ENCODE measurements at places on chromosomes 16 and 17. TPM values are rescaled to one million over a fixed set of nuclear protein-coding genes. Genes with fewer than 3 reads are reported as not detected.

- peak; percentile 41 for DNase-seq
- peaks cover 5% of the 10 kb centered on the region for H3K4me1 ChIP-seq
- H3K4me3 ChIP-seq = no peak overlapping the region
- no peak overlapping the region for H3K27ac ChIP-seq
- no peaks in the 10 kb centered on the region for H3K36me3 ChIP-seq
- peaks cover 35% of the 10 kb centered on the region for H3K27me3 ChIP-seq
Measured at GRCh38 chr17:76870377-76870714, 2.1 kb downstream of the MGAT5B start.

- H3K27ac ChIP-seq = no peak overlapping the region
- H3K4me1 ChIP-seq = peaks cover 19% of the 10 kb centered on the region
- no peak for DNase-seq
- H3K27me3 ChIP-seq = no peaks in the 10 kb centered on the region
- no peak overlapping the region for H3K4me3 ChIP-seq
- no peaks in the 10 kb centered on the region for H3K36me3 ChIP-seq
Measured at GRCh38 chr17:78900816-78901215, 2.2 kb downstream of the CEP295NL start.

DNA sequence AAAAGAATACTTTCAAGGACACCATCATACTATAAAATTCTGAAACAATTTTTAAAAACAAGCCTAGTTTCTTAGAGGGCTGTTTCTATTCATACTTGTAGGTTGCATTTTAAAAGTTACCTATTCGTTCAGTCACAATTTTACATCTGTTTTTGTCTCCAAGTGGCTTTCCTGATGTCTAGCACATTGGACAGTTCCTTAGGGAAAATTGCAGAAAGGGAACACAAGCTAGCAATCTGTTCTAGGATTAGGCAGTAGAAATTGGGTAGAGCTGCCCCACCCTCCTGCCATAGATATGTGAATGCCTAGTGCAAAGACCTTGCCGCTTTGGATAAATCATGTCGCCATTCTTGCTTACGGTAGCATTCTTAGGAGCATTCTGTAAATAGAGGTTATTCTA lies 358.9 kb downstream of the RBFOX1 start:
- H3K27me3 ChIP-seq = peaks cover 10% of the 10 kb centered on the region
- DNase-seq = no peak
- H3K36me3 ChIP-seq = no peaks in the 10 kb centered on the region
- no peak overlapping the region for H3K27ac ChIP-seq

DNA sequence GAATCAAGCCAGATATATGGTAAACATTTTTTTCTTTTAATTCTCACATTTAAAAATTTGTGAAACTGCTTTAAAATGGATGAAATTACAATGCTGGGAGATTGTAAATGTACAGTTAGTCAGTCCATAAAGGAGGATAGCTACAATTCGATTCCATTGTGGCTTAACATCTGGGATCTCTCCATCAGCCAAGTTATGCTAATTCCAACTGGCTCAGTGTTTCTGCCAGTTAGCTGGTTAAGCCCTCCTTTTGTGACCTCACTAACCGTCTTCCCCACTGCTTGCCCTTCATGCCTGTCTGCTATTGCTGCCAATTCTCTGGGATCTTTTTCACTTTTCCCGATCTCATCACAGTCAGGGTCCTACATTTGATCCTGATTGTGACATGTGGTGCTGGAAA lies 1347.6 kb downstream of the CDH11 start:
- H3K27ac ChIP-seq = no peak overlapping the region
- H3K4me3 ChIP-seq = no peak overlapping the region

GRCh38 chr16:89484041-89484501 lies 6.3 kb downstream of the ANKRD11 start:
- H3K36me3 ChIP-seq = no peaks in the 10 kb centered on the region
- H3K4me3 ChIP-seq = no peak overlapping the region
- H3K27ac ChIP-seq = peak overlapping the region; percentile 88
- no peak for DNase-seq

- no peak overlapping the region for H3K4me3 ChIP-seq
- H3K36me3 ChIP-seq = no peaks in the 10 kb centered on the region
- H3K27me3 ChIP-seq = no peaks in the 10 kb centered on the region
- DNase-seq = no peak
- H3K4me1 ChIP-seq = peaks cover 24% of the 10 kb centered on the region
- H3K27ac ChIP-seq = no peak overlapping the region
Measured at GRCh38 chr17:28467456-28468025, 5.9 kb upstream of the SLC13A2 start.

DNA sequence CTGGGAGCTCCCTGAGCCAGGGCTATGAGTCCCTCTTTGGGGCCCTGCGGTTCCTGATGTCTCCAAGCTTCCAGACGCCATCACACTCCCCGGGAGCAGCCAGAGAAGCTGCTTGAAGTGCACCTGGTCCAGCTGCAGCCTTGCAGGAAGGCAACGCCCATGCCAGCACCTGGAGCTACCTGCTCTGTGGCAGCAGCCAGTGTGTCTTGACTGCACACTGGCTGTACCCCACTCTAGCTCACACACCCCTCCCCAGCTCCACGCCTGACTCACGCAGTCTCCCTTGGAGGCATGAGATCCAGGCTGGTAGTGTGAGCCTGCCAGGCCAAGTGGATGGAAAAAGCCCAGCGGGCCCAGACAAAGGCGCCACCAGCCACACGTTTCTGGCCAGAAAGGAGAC lies 63.3 kb downstream of the USP32 start:
- DNase-seq = no peak
- H3K36me3 ChIP-seq = no peaks in the 10 kb centered on the region
- H3K27me3 ChIP-seq = no peaks in the 10 kb centered on the region

DNA sequence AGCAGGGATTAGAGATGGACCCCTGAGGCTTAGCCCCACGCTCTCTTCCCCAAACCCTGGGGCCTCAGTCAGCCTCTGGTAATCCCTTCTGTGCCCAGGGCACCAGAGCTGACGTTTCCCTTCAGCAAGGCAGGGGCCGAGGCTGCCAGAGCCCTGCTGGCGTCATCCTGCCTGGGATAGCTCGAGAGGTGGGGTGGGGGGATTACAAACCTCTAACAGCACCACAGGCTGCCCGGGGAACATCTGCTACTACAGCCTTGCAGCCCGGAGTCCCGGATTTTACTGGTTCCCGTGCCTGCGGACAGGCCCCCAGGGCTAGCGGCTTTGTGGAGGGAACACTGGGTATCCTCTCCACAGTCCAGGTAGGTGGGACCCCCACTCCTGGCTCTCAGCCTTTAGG lies at the start of gene AANAT:
Gene AANAT, plus strand, starts transcription at position 238 of the 400 bp plus-strand sequence. CDS start 1,144 bp downstream, outside the sequence.
- no peak for DNase-seq
- H3K27ac ChIP-seq = no peak within 1 kb of the TSS
- peaks cover 6% of the 10 kb centered on the region for H3K4me1 ChIP-seq
- H3K27me3 ChIP-seq = no peaks in the 10 kb centered on the region
- no peaks in the 10 kb centered on the region for H3K36me3 ChIP-seq

- H3K36me3 ChIP-seq = no peaks in the 10 kb centered on the region
- H3K4me3 ChIP-seq = no peak overlapping the region
- H3K4me1 ChIP-seq = no peaks in the 10 kb centered on the region
- no peak for DNase-seq
- H3K27me3 ChIP-seq = no peaks in the 10 kb centered on the region
Measured at GRCh38 chr16:17408955-17409441, 61.8 kb downstream of the XYLT1 start.

DNA sequence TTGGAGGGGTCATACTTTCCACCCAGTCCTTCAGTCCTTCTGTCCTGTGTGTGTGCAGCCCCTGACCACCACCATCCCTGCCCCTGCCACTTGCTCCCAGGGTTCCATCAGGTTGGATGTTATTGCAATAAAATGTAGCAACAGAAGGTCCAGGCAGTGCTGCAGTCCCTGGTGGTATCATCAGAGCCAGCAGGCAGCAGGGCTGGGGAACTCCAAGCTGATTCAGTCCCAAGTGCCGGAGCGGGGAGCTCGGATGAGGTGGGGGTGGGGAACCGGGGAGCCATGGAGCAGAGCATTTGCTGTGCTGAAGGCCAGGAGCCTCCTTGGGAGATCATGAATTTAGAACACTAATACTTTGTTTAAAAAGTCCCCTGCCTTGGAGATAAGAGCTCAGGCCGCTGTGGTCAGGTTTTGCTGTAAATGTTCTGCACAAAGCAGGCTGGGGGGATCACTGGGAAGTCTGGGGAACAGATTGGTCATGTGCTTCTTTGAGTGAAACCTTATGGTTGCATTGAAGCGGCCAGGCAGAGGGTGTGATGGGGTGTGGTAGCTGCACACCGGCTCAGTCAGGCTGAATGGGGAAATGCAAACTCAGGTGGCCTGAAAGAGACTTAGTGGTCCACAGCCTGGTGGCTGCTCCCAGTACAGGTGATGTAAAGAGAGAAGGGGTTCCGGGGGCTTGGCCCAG lies 225.9 kb downstream of the SEC14L1 start:
- peaks cover 60% of the 10 kb centered on the region for H3K4me1 ChIP-seq
- no peak overlapping the region for H3K4me3 ChIP-seq
- H3K27me3 ChIP-seq = no peaks in the 10 kb centered on the region
- peak overlapping the region; percentile 88 for H3K27ac ChIP-seq

DNA sequence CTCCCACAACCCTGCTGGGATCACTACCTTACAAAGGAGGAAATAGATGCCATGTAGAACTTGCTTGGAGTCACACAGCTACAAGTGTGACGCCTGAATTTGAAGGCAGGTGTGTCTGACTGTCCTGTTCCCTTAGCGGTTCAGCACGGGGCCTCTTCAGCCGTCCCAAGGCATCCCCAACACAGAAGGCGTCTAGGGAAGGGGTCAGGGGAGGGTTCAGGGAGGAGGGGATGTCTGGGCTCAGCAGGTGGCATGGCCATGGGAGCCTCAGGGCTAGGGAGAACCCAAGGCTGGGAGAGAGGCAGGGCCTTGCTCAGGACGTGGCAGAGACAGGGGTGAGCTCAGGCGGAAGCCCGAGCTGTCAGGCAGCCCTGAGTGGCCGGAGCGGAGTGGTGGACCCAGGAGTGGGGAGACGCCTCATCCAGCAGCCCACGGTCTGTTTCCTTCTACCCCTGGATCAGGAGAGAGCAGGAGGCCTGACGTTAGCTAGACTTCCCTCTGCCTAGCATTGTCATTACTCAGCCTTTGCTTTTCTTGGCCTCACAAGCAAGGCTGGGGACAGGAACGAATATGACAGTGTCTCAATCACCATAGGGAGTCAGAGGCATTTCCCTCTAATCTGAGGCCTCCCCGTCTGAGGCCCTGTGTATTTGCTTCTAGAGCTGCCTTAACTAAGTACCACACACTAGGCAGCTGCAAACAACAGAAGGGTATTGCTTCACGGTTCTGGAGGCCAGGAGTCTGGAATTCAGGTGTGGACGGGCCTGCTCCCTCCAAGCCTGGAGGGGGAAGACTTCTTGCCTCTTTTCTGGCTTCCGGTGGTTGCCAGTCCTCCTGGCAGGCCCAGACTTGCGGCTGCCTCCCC lies 31.3 kb upstream of the ANKRD40CL start:
- H3K4me1 ChIP-seq = peaks cover 7% of the 10 kb centered on the region
- H3K27me3 ChIP-seq = no peaks in the 10 kb centered on the region
- H3K27ac ChIP-seq = peak overlapping the region; percentile 22

- peak overlapping the region; percentile 20 for H3K27ac ChIP-seq
- H3K4me3 ChIP-seq = no peak overlapping the region
- DNase-seq = no peak
- no peaks in the 10 kb centered on the region for H3K4me1 ChIP-seq
- no peaks in the 10 kb centered on the region for H3K36me3 ChIP-seq
- no peaks in the 10 kb centered on the region for H3K27me3 ChIP-seq
Measured at GRCh38 chr17:31824766-31825360, 34.2 kb downstream of the COPRS start.

GRCh38 chr16:7083096-7083495 lies 249.5 kb upstream of the RBFOX1 start:
- no peak overlapping the region for H3K27ac ChIP-seq
- no peak for DNase-seq
- H3K4me1 ChIP-seq = no peaks in the 10 kb centered on the region
- no peaks in the 10 kb centered on the region for H3K36me3 ChIP-seq

- H3K4me3 ChIP-seq = no peak overlapping the region
- H3K36me3 ChIP-seq = no peaks in the 10 kb centered on the region
- no peak for DNase-seq
- no peaks in the 10 kb centered on the region for H3K4me1 ChIP-seq
- no peak overlapping the region for H3K27ac ChIP-seq
Measured at GRCh38 chr16:1259760-1260068, 3.8 kb downstream of the TPSD1 start.

DNA sequence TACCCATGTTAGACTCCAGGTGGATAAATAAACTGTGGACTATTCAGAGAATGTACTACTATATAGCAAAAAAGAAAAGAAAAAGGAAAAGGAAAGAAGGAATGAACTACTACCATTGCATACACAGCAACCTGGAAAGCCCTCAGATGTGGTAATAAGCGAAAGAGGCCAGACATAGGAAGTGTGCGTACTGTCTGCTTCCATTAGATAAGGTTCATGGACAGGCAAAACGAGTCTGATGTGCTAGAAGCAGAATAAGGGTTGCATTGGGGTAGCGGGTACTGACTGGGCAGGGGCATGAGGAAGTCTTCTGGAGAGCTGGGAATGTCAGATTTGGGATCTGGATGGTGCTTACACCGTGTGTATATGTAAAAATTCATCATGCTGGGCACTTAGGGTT lies 21.8 kb downstream of the CLEC16A start:
- peaks cover 5% of the 10 kb centered on the region for H3K4me1 ChIP-seq
- H3K36me3 ChIP-seq = peaks cover 2% of the 10 kb centered on the region
- no peak overlapping the region for H3K4me3 ChIP-seq
- no peak for DNase-seq
- H3K27ac ChIP-seq = no peak overlapping the region
- no peaks in the 10 kb centered on the region for H3K27me3 ChIP-seq

GRCh38 chr16:616733-617586 lies 13.8 kb upstream of the WFIKKN1 start:
- no peak for DNase-seq
- no peak overlapping the region for H3K4me3 ChIP-seq
- no peaks in the 10 kb centered on the region for H3K27me3 ChIP-seq

- H3K36me3 ChIP-seq = no peaks in the 10 kb centered on the region
- no peaks in the 10 kb centered on the region for H3K27me3 ChIP-seq
- DNase-seq = no peak
- no peak overlapping the region for H3K4me3 ChIP-seq
Measured at GRCh38 chr16:52741351-52741750, 194.4 kb upstream of the TOX3 start.

The PIK3R6 gene
- 0.10 TPM for total RNA-seq

The PRSS27 gene
- total RNA-seq = 1.4 TPM

The SDK2 gene
- total RNA-seq = 1.2 TPM

The GUCY2D gene
- total RNA-seq = not detected

The GSG1L gene
- total RNA-seq = not detected

The ATF7IP2 gene
- total RNA-seq = 68.7 TPM
